ENCODE measurements at places on chromosomes 12 and 14. TPM values are rescaled to one million over a fixed set of nuclear protein-coding genes. Genes with fewer than 3 reads are reported as not detected.

The RDH16 gene
- total RNA-seq, result not detected

The PPP4R3A gene
- total RNA-seq, result 75.2 TPM

The COL2A1 gene
- total RNA-seq, result 0.07 TPM

The RNF212B gene
- total RNA-seq, result not detected

The SMCO2 gene
- total RNA-seq, result 0.12 TPM
